Adrenal gland (tissue), 19 donors: ENCODE measurements at places on chromosomes 4 and X. TPM values are rescaled to one million over a fixed set of nuclear protein-coding genes. Genes with fewer than 3 reads are reported as not detected.
A peak's percentile ranks its signal among the peaks of the same experiment; 100 is the strongest.

GRCh38 chrX:53160297-53160983 is 64.6 kb downstream of the KDM5C start:
- no peak for DNase-seq

GRCh38 chr4:158991534-158992155 is 111.2 kb upstream of the RAPGEF2 start:
- no peak for DNase-seq

DNA sequence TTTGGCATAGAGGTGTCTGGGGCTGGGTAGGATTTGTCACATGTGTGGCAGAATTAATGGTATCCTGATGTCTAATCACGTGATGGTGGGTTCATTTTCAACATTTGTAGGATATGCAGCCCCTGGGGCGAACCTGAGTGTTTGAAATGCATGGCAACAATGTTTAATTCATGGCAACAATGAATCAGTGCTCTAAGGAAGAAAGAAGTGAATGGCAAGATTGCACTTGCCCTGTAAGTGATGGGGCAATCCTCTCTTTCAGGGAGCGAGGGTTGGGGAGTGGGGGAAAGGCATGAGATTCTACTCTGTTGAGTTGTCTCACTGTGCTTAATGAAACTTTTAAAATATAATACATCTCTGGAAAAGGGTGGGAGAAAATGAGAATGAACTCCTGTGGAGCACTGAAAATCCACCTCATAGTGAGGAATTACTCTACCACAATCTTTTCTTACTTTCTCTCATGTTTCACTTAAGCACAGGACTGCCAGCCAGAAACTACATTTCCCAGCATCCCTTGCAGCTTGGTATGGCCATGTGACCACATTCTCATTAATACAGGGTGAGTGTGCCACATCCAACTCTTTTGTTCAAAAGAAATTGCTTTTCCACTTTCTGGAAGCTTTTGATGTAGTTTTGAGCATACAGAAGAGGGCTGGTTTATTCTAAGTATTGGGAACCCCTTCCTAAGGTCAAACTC is 64.0 kb upstream of the PGM2 start:
- no peak for DNase-seq

SYP gene
- polyA plus RNA-seq = 73.1 TPM

GPM6B gene
- 4.8 TPM for polyA plus RNA-seq

BBS12 gene
- 2.0 TPM for polyA plus RNA-seq

RTL3 gene
- 0.03 TPM for polyA plus RNA-seq

DNA sequence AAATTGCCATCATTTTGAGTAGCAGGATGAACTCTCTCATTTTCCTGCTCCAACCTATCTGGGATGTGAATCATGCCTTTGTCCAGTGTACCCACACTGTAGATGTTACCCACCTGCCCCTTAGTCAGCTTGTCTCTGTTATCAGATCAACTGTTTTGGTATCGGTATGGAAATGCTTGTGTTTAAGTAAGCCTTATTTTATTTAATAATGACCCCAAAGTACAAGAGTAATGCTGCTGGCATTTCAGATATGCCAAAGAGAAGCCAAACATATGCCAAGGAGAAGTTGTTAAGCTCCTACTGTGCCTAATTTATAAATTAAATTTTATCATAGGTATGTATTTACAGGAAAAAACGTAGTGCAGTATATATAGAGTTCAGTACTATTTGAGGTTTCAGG is 18.6 kb upstream of the RAP1GDS1 start:
- no peak for DNase-seq

GRCh38 chr4:10713591-10713990 is 29.0 kb upstream of the CLNK start:
- DNase-seq = no peak

CACNA1F gene
- not detected for polyA plus RNA-seq

LEF1 gene
- 24.9 TPM for polyA plus RNA-seq

AVPR2 gene
- polyA plus RNA-seq = 1.6 TPM

GRCh38 chr4:17726911-17727310 is 54.5 kb downstream of the FAM184B start:
- no peak for DNase-seq

DNA sequence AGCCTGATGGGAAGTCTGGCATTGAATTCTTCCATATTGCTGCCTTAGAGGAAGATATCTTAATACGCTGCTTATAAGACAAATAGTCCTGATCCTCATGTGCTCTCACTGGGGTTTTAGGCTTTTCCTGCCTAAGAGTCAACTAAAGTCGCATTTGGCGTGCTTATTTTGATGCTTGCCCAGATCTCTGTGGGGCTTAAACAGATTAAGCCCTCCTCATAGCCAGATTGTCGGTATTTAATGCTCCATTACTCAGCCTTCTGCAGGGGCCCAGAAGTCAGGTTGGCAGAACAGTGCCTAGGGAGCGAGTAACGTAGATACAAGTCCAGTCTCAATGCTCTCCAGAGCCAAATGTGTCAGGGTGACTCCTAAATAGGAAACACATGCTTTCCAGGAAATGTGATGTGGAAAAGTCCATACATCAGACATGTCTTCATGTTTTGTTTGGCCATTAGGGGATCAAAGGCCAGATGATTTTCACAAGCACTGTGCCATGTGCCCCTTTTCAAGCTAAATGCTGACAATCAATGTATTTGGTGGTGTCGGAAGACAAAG is 262.8 kb downstream of the PRDM5 start:
- DNase-seq = no peak

CNKSR2 gene
- 5.1 TPM for polyA plus RNA-seq

ARR3 gene
- not detected for polyA plus RNA-seq

DNA sequence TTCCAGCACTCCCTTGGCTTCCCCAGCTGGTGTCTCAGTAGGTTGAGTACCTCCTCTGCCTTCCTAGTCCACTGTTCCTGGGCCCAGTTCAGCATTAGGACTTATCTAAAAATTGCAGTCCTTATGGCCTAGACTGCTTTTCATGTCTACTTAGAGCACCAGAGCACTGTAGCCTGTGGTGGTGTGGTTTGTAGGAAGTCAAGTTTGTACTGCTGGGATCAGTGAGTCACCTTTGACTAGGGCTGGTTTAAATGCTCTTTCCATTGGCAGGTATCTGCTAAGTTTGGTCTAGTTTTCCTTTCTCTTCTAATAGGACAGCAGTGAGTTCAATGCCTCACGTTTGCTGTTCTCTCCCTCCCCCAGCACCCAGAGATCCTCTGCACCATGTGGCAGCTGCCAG is 233.6 kb upstream of the WDFY3 start:
- no peak for DNase-seq

DOK7 gene
- 3.1 TPM for polyA plus RNA-seq

DNA sequence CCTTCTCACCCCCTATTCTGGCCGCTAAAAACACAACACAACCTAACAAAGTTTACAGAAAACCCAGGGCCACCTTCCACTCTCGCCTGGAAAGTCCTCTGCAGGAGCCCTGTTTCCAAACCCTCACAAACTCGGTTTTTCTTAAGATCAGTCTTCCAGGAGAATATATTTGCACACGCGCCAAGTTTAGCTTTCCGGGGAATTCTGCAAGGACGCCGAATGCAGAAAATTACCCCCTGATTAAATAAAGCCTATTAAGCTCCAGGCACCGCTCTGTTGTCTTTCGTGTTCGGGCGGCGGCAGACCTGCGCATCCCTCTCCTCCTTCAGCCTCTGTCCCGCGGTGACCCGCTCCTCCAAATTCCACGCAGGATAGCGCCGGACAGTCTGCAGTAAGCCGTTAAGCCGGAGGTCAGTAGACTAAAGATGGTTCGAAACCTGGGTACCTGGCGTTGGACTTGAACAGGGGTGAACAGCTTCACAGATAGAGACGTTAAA is 5.0 kb downstream of the MSX1 start:
- no peak for DNase-seq

GRCh38 chrX:96722781-96723180 is 38.1 kb downstream of the DIAPH2 start:
- no peak for DNase-seq

DNA sequence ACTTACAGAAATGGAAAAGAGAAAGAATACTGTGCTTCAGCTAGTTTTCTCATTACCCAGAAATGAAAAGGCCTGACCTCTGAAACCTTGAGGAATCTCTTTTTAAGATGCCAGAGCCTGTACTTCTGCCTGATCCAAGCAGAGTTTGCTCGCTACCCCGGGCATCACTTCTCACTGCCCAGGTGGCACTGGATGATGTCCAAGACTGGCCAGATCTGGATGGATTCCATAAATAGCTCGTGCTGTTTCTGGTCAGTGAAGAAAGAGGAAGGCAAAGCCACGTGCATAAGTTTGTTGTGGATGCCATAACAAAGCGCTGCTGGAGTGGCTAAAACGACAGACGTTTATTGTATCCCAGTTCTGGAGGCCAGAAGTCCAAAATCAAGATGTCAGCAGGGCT is 133.5 kb downstream of the TBL1X start:
- no peak for DNase-seq

- DNase-seq = peak; percentile 44
Measured at GRCh38 chr4:84917086-84917821, 49.2 kb downstream of the WDFY3 start.

GRCh38 chrX:23228950-23229448 is 105.7 kb upstream of the PTCHD1 start:
- no peak for DNase-seq

DNA sequence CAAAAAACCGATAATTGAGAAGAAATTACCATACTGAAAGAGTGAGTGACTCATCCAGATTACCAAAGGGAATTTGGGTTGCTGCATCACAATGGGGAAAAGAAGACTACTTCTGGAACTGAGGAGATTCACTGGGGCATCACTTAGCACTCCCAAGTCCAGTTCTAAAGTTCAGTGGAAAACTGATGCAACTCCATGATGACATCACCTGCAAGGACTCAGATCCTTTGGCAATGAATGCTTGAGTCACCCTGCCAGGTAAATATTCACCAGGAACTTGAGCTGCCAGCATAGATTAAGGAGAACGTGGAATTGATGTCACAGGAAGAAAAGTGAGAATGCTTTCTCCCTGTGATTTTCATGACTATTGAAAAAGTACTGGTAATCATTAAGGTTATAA is 32.0 kb upstream of the SMIM10L2A start:
- no peak for DNase-seq

DNA sequence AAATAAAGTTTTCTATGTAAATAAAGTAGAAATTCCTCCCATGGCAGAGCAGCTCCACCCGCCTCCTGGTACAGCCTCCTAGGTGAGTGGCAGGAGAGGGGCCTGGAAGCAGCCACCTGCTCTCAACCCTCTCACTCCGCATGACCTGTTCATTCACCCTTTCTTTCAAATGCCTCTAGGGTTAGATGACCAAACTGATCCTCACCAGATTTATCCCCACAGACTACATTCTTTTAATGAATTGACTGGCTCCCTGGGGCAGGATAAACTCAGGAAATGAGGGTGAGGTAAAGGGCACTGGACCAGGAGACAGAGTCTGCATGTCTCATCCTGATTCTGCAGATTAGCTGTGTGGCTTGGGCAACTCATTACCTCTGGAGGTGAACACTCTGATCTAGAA is 32.6 kb upstream of the NKX6-1 start:
- DNase-seq = no peak

DNA sequence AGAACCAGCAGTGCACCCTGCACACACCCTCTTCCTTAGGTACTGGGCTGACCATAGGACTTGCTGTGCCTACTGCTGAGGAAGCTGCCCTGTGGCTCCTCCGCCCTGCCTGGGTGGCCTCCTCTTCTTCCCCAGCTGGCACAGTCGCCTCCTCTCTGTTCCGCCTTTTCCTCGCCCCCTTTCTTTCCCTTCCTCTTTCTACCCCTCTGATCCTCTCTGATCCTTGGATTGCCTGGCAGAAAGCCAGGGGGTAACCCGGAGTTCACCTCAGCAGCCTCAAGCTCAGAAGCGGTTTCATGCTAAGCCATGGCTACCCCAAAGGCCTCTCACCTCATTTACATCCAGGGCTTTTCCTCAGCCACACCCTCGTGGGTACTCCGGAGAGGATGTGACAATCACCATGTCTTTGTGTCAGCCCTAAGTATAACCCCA is 136.2 kb downstream of the SMIM20 start:
- DNase-seq = peak; percentile 36

GRCh38 chrX:69100478-69100877 is 64.8 kb downstream of the PJA1 start:
- DNase-seq = no peak

GRCh38 chrX:53281321-53281822 is at the start of gene IQSEC2:
Gene IQSEC2, minus strand, starts transcription at chrX:53281584.
- DNase-seq = peak; percentile 85

- no peak for DNase-seq
Measured at GRCh38 chr4:141789716-141790115, 153.3 kb downstream of the IL15 start.

MAP7D2 gene
- polyA plus RNA-seq = 1.3 TPM

SUPT20HL1 gene
- polyA plus RNA-seq = not detected

GRCh38 chrX:8183346-8183745 is 12.3 kb upstream of the VCX2 start:
- no peak for DNase-seq

DNA sequence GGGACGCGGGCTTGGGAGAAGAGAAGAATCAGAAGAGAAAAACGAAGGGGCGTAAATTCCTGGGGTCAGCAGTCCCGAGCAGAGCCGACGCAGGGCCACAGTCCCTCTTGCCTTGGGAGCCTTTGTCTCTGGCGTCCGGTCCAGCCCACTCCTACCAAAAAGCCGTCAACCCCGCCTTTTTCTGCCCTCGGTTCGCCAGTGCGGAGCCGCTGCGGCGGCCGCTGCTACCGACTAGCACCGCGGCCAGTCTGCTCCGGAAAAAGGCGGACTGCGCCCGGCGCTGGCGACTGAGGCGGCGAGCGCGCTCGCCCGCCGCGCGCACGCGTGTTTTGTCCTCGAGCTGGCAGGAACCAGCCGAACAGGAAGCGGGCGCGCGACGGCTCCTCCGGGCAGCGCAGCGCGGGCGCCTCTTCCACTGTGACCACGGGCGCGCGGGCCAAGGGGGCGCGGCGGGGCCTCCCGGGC is 502 bp downstream of the HNRNPDL start:
- DNase-seq = no peak

DNA sequence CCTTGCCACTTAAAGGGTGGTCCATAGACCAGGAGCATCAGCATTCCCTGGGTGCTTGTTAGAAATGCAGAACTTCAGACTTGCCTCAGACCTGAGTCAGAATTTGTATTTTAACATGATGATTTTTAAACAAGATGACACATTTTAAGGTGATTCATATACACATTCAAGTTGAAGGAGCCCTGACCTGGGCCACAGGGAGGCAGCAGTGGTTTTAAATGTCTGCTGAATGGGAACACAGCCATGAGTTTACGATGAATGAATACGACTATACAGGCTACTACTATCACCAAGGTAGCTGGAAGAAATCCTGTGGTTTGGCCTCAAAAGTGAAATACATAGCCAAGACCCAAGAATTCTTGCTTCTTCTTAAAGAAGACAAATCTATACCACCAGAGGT is 2.9 kb downstream of the HDAC8 start:
- DNase-seq = peak; percentile 48

DNA sequence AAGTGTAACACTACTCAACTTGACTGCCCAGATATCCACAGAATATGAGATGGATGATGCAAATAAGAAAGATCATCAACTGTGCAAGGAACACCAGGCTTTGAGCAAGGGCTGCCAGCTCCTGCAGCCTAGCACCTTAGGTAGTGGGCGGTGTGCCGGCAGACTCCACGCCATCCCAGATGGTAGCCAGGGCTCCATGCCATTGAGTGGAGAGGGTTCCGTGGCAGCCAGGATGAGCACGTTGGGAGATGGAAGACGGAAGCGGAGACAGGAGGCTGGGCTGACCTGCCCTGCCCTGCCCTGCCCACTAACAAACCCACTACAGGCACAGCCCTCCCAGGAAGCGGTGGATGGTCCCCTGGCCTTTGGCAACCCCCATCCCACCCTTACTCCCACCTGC is 51.9 kb downstream of the TMPRSS11F start:
- DNase-seq = no peak
